ENCODE measurements at places on chromosomes 6 and 20.

DNA sequence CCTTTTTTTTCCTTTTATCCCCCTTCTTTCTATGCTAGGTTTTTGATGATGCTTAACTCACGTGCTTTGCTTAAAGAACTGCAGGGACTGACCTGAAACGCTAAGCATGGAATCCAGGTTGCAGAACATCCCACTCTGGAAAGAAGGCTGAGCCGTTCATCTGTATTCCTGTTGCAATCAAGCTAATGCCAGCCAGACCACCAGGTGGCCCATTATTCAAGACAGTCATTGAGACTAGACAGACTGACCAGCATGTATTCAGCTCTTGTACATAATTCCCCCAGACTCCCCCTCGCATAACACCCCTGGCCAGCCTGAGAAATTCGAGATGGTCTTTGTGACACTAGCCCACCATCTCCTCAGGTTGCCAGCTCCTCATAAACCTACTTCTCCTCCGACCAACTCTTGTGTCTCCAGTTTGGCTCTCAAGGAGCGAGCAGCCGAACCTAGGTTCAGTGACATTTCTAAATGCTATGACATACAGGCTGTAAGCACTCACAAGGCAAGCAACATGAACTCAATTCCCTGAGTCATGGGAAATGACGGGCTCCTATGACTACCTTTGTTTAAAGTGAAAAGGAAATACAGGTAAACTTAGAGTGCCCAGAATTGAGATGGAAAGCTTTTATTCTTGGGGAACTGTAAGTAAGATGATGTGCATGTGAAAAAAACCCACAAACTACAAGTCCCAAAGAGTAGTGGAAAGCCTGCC is 309.3 kb upstream of the CDYL start:
- DNase-seq: no peak

DNA sequence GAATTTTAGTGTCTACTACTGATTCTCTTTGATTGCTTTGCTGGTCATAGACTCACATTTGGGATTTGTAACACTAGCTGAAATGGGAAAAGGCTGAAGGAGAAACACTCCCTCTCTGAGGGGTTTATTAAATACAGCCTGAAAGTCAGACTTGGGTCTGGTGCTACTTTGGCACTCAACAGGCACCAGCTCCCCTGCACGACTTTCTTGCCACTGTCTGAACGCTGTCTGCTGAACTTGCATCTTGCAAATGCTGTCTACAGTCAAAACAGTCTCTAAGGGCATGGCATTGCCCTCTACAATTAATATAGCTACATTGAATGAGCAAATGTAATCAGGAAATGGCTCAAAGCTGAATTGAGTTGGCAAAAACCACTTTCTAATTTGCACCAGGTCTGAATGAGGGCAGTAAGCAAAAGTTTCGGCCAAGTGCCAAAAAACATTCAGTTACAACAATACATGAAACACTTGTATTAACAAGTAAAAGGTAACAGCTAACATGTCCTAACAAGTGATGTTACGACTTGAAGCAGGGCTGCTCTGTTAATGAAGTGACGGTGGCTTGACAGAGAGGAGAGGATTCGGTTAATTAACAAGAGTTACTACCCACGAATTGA is 119.5 kb downstream of the FOXC1 start:
- DNase-seq: no peak

DNA sequence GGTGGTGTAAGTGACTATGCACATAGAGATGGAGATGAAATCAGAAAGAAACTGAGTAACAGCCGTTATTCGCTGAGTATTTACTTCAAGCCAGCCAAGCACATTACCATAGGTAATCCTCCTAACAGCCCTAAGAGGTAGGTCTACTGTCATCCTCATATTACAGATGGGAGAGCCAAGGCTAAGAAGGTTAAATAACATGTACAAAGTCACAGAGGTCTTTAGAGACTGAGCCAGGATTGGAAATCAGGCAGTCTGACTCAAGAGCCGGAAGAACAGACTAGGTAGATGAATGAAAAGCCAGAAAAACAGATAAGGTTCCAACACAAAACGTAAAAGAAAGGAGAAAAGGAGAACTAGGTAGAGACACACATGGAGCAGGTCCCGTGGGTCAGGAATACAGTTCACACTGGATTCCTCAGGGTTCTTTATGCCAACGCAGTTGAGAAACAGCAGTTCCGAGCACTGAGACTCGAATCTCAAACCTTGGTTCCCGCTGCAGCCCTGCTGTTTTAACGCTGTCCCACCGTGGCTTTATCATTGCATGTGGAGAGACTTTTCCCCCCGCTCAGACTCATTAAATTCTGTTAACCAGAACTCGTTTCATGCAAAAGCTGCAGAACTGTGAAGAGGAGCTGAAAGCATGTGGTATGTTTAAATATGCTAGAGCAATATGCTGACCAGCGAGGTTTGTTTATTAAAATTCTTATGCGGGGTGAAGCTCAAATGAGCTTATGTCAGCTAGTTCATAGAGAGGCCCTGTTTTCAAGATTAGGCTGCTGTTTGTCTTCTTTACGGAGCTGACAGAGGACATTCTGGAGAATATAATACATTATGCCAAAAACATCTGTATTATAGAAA is 537.9 kb downstream of the CD83 start:
- no peak for DNase-seq

DNA sequence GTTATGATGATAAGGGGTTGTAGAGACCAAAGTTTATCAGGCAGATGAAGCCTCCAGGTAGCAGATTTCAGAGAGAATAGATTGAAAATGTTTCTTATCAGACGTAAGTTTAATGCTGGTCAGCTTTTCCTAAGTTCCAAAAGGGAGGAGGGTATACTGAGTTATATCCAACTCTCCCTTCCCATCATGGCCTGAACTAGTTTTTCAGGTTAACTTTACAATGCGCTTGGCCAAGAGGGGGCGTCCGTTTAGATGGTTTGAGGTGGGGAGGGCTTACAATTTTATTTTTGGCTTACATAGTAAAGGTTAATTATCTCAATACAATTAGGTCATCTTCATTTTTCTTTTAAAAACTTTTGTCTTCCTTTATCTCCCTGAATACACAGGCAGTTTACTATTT is 19.4 kb upstream of the IL22RA2 start:
- no peak for DNase-seq

DNA sequence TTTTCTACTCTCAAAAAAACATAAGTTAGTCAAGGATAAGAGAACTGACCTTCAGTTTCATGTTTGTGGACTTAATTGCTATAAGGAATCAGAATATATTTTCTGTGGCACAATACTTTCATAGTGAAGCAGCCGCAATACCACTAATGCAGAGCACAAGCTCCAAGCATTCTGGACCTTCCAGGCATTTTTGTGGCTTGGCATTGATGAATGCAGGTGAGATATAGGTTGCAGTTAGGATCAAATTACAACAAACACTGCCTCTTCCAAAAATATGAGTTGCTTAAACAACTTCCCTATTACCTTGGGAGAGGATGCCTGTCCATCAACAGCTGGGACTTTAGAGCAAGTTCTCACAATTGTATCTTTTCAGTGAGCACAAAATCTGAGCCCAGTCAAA is 162.8 kb upstream of the RSPO3 start:
- no peak for DNase-seq

DNA sequence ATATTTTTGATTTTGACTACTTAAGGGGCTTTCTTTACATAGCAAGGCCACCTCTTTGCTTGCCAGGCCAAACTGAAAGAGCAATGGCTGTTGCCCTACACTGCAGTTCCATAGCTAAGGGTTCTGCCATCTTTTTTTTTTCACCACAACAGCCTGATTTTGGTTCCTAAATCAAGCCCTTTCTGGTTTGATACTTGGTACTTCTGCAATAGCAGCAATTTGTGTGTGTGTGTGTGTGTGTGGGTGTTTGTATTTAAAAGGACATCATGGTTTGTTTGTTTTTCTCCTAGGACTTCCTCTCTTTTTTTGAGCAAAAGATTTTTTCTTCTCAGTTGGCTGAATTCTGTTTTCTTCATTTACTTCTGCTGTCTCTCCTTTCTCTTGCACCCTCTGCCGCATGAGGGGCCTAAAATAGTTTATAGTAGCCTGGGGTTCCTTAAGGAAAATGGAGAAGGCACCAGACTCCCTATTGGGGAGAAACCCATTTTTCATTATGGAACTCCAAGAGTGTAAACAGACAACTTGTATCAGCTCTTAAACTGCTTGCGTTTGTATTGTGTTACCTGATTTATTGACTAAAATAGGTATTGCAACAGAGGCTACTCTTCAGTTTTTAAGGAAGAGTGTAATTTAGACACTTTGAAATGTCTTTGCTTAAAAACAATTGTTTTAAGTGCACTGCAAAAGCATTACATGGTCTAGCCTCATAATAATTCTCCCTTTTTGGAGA is 12.2 kb upstream of the GCLC start:
- DNase-seq: no peak

DNA sequence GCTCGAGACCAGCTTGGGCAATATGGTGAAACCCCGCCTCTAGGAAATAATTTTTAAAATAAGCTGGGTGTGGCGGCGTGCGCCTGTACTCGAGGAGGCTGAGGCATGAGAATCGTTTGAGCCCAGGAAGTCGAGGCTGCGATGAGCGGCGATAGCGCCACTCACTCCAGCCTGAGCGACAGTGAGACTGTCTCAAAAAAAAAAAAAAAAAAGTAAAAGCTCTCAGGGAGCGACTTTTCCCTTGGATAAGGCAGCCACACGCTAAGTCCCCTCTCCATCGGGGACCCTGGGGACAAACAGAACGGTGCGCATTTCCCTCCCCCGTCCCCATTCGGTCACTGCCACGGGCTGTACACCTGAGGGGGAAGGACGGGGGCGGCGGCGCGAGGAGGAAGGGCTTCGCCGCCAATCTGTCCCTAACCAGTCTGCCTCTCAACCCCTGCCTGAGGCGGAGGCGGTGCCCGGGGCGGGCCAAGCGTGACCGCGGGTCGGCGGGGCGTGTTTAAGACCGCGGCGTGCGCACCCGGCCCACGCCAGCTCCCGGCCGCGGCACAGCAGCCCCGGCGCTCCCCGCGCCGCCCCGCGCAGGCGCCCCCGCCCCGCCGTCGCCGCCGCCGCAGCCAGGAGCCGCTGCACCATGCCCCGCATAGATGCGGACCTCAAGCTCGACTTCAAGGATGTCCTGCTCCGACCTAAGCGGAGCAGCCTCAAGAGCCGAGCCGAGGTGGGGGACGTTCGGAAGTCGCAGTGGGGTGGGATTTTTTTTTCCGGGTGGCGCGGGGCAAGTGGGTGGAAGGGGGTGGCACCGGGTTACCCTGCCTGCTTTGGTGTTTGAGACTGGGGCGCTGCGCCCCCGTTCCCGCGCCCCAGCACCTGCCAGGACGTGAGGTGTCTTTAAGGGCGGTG is at the start of gene GMPR:
Gene GMPR, plus strand, starts transcription at position 531 of the 906 bp plus-strand sequence. Its CDS starts 107 bp downstream, at position 638.
- peak; percentile 66 for DNase-seq

DNA sequence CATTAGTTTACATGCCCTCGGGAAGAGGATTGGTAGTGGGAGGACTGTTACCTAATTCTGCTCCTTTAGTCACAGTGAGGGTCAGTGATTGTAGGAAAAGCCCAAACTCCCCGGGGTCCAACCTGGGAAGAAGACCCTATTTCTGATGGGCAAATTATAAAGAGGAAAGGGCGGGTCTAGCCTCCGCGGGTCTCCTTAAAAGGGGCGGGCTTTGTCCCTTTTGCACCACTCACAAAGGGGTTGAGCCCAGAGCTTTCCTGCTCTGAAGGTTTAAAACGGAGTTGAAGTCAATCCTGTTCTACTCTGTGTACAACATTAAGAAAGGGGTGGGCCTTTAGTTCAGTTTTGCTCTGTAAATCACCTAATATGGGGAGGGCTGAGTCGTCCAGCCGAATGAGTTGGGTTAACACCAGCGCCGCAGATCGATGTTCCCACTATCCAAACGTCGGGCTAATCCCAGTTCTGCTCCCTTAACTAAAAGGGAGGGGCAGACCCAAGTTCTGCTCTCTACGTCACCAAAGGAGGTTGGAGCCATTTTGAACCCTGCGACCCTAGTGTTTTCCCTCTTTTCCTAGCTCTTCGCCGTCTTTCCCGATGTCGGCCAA is 920 bp upstream of the RNF5 start:
- DNase-seq: no peak

DNA sequence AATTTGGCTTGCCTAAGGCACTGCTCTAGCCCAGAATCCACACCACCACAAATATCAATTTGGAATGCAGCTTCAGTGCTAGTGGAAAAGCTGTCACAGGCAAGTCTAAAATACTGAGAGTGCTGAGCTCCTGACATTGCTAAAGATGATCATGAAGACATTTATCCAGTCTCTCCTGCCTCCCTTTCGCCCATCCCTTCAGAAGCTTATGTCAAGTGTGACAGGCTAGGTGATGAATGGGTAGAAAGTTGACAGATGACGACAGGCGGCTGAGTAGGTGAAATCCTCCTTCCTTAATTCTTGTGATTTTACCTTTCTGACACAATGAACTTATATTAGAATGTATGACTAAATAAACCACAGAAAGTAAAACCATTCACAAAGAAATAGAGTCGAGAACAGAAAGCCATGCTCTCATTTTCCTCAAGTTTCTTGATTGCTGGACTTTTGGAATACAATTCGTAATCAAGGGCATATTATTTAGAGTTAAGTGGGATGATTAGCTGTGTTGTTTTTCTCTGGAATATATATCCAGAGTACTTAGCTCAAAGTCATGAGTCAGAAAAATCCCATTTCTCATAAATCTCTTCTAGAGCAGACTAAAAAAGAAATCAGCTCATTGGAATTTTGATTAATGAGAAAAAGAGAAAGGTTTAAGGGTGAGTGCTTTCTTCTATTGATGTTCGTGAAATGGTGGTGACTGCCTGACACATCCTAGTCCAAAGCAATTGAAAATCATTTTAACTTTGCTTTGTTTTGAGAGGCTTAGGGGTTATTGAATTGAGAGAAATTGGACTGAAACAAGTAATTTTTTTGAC is 1228.2 kb upstream of the CITED2 start:
- DNase-seq: no peak

DNA sequence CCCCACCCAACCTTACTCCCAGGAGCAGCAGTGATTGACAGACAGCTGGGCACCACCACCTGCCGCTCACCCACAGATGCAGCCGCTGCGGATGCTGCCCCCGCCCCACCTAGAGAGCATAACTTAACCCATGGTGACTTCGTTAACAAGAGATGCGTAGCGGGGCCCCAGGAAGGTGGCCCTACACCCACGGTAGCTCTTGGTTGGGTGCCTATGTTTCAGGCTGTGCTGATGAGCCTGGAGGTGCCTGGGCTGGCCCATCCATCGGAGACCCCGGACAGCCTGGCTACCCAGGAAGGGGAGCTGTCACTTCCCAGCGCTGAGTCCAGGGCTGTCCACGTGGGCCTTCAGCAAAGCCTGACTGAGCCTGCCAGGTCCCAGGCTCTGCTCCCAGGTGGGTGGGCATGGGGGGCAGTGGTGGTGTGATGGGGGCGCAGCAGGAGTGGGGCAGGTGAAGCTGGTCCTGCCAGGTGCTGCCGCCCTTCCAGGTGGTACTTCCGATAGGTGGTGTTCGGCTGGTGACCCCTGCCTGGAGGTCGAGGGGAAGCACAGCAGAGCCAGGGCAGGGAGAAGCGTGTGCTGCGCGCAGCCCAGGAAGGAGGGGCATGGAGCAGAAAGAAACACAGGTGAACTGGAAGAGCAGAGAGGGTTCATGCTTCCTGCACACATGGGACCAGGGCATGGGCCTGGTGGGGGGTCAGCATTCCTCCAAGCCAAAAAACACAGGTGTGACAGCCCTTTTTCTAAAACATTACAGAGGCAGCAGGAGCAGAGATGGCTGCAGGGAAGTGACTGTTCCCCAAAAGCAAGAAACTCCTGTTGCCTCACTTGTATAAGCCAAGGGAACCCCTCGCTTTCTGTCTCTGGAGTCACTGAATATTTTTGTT is 56.9 kb downstream of the SYNJ2 start:
- no peak for DNase-seq

- DNase-seq: no peak
Observed at GRCh38 chr6:72999995-73000394, 225.3 kb downstream of the KHDC1L start.

All from stimulated activated CD4-positive, alpha-beta T cell treated with anti-CD3 and anti-CD28 coated beads, Interleukin-2, amount 100 ng/mL, for 48 hours (primary cell).